ENCODE measurements at places on chromosomes 11 and 22.

DNA sequence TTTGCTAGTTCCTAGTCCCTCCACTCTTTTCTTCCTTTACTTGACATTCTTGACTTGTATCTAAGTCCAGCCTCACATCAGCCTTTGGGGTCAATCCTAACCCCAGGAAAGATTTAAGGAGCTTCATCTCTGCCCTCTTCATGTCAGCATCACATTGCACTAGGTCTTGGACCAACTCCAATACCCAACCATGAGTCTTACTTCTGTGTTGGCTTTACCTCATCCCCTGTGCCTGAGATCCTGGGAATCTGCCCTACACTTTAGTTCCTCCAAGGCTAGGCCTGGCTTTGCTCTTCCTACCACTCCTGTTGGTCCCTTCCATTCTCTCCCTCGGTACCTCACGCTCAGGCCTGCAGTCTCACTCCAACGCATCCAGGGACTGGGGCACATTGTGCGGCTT, 117.0 kb downstream of the SLC1A2 start:
- no peak for DNase-seq

GRCh38 chr11:69400771-69401590, 80.5 kb upstream of the LINC01488 start:
- no peak for DNase-seq

DNA sequence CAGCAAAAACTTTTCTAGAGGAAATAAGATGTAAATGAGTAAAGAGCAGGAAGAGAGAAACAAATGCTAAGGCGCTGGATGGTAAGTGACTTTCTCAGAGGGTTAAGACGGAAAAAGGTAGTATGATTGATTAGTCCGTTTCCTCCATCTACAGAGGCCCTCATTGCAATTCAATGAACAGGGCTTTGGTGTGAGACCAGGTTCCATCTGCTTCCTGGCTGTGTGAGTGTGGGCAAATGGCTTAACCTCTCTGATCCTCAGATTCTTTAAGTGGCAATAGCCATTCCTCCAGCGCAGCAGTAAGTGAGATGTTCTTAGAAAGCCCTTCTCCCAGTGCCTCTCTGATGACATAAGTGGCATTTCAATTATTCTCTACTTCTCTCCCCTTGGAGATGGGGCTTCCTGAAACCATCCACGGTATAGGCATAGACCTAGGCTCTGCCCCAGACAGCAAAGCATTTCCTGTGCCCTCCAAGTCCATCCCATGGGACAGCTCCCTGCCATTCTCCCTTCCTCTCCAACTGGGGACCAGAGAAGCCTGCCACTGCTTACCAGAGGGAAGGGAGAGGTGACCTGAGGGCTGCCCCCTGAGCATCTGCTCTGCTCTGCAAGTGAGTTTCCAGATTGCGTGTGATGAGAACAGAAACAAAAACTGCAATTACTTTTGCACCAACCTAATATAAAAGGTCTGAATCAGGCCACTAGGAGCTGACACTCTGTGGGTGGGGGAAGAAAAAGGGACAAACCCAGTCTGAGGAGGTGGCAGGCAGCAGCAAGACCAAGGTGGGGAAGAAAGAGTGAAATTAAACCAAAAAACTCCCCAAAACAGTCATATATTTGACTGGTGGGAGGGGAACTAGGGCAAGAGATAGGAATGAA, 12.7 kb upstream of the CD44 start:
- DNase-seq, result peak; percentile 25

DNA sequence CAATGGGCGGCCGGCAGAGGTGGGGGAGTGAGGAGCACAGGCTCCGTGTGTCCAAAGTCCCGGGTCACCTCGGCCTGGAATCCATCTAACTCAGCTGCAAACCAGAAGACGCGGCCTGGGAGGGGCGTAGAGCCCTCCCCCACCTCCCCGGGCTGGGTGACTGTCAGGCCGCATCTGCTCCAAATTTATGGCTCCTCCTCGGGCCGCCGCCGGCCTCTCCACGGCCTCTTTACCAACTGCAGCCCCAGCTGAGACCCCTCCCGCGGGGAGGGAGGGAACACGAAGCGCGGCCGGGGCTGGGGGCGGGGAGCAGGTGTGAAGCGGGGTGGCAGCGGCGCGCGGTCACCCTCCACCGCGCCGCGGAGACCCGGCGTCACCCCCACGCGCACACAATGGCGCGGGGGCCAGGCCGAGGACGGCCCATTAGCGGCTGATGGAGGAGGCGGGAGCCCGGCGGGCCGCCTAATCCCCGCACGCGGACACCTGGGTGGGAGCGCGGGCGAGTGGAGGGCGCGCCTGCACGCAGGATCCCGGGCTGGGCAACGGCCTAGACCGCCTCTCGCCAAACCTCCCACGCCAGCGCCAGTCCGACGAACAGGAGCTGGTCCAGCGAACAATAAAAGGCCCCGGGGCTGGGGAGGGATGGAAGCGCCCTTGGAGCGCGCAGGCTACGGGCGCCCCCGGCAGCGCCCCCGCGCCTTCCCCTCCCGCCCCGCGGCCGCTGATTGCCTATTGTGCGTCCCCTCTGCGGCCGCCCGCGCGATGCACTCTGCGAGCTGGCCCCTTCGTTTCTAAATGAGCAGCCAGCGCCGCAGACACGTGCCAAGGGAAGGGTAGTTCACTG, 25.9 kb upstream of the ROBO3 start:
- DNase-seq, result no peak

DNA sequence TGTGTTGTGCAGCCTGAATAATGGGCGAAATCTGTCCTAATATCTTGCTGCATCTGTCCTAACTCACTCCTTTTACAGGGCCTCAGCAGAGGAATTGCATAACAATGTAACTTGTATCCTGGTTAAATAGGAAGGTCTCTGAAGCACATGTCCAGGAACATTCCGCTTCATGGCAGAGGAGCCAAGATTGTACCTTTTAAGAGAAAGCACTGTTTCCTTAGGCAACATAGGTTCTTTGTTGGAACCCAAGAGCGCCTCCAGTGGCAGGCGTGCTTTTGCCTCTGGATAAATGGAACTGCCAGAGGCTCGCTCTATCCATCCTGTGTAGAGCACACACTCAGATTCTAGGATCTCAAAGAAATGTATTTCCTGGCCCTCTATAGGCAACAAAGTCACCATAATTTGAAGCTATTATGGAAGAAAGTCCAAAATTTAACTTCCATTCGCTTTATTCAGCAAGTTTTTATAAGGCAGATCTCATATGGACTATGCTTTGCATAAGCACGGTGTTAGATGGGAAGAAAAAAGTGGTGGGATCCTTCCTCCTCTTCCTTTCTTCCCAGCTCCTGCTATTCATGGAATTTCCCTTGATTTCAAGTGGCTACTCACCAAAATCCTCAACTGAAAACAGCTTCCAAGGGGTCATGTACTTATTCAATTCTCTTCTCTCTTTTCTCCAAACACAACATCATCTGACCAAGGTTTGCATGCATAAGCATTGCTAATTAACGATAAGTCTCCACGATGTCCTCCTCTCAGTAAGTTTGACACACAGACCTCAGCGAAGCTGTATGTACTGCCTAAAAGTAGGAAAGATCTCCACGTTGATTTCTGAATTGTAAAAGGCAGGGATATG, at the start of gene BLID:
Gene BLID (minus strand): TSS at position 692 of the 856 bp plus-strand sequence. CDS start 293 bp downstream, at position 399.
- no peak for DNase-seq

- no peak for DNase-seq
Measured at GRCh38 chr11:83656796-83657330, 370.7 kb upstream of the CCDC90B start.

GRCh38 chr22:33971561-33971961, 51.3 kb upstream of the LARGE1 start:
- DNase-seq, result no peak

GRCh38 chr22:30582788-30583545, 8.5 kb upstream of the GAL3ST1 start:
- no peak for DNase-seq

GRCh38 chr11:61586792-61587430, 6.0 kb upstream of the SYT7 start:
- no peak for DNase-seq

GRCh38 chr11:1917523-1918435, 1.7 kb upstream of the TNNT3 start:
- DNase-seq, result no peak

DNA sequence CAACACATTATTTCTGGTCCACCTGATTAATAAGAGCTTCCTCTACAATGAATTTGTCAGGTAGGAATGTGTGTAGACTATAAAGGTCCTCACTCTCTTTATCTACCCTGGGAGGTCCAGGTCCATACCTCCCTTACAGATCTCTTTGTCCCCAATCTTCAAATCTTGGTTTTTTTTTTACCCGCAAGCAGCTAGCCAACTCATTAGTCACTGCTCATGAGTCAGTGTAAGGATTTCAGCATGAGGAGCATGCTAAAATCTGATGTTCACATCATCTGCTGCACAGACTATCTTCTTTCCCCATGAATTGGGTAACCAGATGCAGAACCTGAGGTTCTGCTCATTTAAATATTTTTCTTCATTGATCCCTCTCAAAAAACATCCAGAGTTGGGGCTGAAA, 397.0 kb upstream of the ISX start:
- DNase-seq, result no peak

DNA sequence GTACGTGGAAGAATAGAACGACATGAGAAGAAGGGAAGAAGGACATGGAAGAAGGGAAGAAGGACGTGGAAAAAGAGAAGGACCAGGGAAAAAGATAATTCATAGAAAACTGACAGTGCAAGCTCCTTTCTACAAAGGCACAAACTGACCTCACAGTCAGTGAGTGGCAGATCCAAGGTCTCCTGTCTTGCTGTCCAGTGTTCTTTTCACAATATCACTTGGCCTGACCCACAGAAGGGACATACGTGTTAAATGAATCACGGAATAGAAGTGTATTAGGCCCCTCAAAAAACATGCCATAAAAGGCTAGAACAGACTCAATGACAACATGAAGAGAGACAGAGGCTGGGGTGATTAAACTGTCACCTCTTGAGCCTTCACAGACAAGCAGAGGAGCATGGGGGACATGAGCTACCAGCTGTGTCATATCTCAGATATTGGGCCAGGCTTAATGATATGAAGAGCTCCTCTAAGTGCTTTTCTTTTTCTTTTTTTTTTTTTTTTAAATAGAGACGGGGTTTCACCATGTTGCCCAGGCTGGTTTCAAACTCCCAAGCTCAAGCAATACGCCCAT, 4.6 kb downstream of the ASCC2 start:
- no peak for DNase-seq

DNA sequence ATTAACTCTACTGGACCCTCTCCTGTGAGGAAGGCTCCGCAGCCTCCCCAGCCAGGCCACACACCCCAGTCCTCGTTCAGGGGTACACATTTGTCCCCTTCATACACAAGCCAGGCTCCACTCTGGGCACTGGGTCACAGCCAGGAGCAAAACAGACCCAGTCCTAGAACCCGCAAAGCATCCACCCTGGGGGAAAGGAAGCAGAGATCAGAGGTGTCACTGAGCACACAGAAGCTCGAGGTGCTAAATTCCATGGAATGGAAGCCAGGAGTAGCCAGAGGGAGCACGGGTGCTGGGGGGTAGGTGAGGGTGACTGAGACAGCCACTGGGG, 43.6 kb upstream of the TH start:
- DNase-seq, result no peak

GRCh38 chr11:93407777-93408401, 77.3 kb downstream of the DEUP1 start:
- DNase-seq, result no peak

DNA sequence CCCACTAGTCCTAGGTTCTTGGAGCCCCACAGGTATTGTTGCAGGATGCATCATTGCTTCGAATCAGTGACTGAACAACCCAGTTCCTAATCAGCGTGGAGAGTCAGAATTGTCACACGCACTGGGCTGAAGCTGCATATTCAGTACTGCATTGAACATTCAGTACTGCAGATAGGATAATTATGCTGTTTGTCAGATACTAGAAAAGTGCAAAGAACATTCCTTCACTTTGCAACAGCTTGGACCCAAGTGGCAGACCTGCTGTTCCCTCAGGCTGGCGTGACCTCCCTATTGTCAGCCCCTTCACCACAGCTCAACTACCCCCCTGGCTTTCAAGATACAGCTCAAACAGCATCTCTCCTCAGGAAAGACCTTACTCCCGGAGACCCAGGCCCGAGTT, 27.6 kb downstream of the NF2 start:
- DNase-seq, result no peak

GRCh38 chr11:127226949-127227348, 226.4 kb upstream of the KIRREL3 start:
- no peak for DNase-seq

GRCh38 chr11:127651175-127651887, 650.8 kb upstream of the KIRREL3 start:
- no peak for DNase-seq

GRCh38 chr11:75532200-75533048, 6.7 kb upstream of the GDPD5 start:
- DNase-seq, result peak; percentile 89

DNA sequence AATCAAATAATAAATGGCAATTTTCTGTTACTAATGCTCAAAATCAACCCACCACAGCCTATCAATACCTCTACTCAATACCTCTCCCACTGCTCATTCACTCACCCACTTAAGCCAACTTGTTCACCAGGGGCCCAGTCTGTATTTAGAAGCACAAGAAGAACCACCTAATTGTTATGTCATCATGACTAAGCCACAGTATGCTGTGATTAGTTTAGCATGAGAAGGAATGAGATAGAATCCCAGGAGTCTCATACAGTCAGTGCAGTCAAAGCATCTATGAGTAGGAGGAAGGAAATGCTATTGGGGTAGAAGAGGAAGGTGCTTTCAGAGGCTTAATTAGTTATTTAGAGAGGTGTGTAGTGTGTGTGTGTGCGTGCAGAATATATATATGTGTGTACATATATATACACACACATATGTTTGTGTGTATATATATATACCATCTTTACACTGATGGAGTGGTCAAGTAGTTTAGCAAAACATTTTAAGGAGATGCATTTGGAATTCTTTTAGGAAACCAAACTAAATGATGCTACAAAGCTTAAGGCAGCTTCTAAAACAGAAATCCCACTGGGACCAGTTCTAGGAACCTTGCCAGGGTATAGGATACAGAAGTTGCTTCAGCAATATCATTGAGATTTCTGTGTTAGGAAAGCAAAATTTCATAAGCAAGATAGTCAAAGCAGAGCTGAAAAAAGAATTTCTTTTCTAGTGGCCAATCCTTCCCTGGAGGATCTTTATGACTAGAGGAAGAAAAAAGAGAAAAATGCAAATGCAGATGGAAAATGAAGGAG, 27.5 kb downstream of the KCNA4 start:
- DNase-seq, result no peak

GRCh38 chr11:103703437-103703836, 333.0 kb upstream of the DDI1 start:
- DNase-seq, result no peak

DNA sequence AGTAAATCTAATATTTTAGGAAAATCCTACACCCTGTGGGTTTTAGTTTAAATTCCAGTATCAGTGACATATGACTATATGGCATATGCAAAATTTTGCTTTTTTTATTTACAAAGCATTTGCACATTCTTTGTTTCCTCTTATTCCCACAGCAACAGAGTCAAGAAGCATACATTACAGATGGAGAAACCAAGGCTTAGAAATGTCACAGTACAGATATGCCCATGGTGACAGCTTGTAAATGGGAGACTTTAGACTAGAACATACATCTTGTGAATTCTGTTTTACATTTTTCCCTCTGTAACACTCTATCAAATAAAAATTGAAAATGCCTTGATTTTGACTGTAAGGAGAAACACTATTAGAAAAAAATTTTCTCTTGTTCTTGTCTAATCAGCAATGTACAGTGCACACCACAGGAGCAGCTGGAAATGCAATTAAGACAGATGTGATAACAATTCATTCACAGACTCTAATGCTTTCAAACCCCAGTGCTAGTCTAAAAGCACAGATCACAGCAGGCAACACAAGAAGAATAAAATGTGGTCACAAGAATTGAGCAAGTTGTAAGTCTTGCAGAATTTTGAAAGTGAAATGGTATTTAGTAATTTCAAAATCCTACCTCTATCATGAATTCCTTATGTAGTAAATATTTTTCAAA, 375.9 kb downstream of the LUZP2 start:
- peak; percentile 3 for DNase-seq

- DNase-seq, result no peak
Measured at GRCh38 chr11:70424765-70425344, 26.5 kb downstream of the CTTN start.
